Coronary artery (tissue), 2 donors: ENCODE measurements at places on chromosomes 1 and 21.

- no peak for DNase-seq
These were observed 10.7 kb upstream of the OR2B11 start for GRCh38 chr1:247468481-247469140.

GRCh38 chr1:54384918-54385726, 21.1 kb downstream of the SSBP3 start:
- DNase-seq = no peak

DNA sequence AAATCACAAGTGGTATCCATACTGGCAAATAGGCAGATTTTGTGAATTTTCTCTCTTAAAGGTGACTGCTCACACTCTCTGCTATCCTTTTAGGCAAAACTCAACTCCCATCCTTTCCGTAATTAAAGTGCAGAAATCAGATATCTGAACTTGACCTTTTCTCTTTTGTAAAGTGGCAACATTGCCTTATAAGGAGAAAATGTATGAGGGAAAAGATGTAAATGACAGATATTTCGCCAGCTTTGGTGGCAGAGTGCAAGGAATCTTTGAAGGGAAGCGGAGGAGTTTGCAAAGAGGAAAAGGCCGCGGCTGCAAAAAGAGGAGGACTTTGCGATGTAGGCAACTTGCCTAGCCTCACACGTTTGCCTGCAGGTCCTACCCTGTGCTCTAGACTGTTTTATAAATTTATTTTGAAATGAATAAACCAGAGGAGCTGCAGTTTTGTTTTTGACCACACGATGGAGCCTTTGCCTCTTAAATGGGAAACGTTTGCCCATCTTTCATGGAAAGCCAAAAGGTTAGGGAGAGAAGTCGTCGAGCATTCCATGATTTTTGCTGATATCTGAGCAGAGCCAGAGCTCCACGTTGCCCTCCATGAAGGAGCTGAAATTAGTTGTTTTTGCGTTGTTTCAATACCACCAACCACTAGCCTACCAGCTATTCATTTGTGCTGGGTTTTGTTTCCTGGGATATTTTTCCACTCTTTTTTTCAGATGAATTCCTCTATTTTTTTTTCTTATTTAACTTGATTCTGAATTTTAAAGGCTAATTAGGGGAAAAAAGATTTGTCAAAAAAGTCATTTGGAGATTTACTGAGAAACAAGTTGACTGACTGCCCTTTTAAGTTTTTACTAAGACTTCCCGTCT, 242.3 kb downstream of the LMX1A start:
- no peak for DNase-seq

DNA sequence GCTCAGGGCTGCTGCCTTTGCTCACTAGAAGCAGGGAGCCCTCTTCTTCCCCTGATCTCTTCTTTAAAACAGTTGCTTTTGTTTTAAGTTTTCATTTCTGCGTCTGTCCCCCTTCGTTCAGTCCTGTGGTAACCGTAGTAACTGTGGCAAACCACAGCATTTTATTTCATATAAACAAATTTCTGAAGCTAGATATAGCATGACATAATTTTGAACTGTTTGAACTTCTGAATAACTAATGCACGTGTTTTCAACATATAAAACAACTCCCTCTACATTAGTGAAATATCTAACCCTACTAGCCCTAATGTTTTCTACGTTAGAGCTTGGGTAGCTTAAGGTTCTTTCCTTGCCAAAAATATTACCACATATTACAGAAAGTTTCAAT, 104.6 kb downstream of the DISP1 start:
- no peak for DNase-seq

- DNase-seq = no peak
These were observed 42.5 kb upstream of the POFUT2 start for GRCh38 chr21:45330075-45330781.

- no peak for DNase-seq
These were observed 2.0 kb downstream of the HPCAL4 start for GRCh38 chr1:39689214-39689613.

GRCh38 chr1:48841966-48842365, 65.3 kb upstream of the BEND5 start:
- no peak for DNase-seq

DNA sequence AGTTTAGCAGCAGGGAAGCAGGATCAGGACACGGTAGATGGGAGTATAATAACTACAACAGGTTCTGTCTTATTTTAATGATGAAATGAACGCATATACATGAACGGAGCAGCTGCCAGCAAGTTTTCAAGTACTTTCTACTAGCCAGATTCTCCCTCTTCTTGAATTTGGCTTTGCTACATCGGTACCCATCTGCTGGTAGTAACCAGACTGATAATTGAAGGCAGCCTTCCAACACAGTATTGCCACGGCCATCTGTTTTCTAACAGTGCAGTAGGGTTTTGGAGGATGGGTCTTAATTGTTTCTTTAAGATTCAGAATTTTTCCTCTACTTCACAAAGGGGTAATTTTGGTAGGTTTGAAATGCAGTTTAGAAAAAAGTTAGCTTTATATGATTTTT, 33.4 kb downstream of the CENPF start:
- DNase-seq = no peak

DNA sequence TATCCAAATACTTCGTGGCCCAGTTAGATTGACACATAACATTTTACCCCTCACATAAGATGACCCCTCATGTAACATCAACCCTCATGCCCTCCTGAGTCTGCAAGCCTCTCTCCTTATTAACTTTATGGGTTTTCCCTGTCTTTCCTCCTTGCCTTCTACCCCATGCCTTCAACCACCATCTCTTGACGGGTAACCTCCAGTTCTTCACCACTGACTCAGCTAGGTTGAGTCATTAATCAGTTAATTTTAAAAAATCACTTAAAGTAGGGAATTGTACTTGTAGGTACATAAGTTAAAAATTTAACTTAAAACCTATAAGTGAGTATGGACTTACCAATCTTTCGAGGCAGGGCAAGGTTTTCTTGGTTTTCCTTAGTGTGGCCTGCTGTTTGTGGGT, 330.7 kb downstream of the CAMTA1 start:
- no peak for DNase-seq

DNA sequence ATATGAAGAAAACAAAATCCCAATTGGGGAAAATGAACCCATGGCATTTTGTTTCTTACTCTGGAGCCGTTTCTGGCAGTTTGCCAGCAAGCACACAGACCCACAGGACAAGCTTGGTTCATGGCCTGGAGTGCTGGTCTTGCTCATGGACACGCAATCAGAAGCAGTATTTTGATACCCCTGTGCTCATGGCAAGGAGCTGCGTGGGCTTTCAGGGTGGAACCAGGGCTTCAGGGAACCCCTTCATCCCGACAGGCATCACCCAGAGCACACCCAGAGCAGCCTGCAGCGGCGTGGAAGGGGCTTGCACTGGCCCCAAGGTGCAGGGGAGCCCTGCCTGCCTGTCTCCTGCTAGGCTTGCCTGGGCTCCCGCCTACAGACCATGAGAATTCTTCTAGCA, 45.4 kb upstream of the PCBP3 start:
- no peak for DNase-seq

- no peak for DNase-seq
These were observed 29.1 kb upstream of the ACTL8 start for GRCh38 chr1:17725811-17726582.

DNA sequence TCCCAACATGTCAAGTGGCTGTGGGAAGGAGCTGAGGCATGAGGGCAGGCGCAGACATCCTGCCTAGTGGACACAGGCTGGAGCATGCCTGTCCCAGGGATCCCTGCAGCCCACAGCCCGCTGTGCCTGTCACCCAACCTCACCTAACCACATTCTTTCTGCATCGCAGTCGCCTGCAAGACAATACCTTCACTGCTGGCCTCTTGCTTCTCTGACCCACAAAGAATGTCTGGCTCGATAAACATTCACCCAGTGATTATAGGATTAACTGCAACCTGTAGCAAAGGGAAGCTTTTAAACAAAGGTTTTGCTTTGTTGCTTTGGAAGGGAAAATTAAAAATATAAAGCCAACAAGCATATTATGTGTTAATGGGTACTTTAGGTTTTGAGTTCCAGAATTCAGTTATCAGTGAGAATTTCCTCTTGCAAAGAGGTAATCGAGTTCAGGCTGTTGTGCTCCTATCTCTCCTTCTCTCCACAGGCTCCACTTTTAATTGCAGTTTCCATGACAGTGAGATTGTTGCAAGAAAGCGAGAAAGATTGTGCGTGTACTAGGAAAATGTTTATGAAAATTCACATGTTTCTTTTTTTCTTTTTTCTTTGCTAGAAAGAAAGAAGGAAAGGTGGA, 40.0 kb upstream of the ZNF648 start:
- DNase-seq = no peak

DNA sequence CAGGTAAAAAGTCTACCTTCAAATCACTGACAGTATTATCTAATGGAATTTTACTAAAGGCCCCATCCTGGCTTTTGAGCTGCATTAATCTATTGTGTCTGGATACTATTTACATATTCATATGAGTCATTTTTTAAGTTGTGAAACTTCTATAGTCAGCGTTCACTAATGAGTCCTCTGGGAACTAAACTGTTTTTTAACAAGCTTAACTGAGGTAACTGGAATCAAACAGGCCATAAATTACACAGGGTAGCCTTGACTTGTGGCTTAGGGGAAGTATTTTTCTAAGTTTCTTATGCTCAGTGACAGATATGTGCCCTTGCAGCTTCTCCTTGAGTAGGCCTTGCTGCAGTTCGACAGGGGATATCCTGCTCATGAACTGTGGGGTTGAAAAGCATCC, 68.8 kb downstream of the JMJD4 start:
- no peak for DNase-seq

GRCh38 chr1:178150610-178151009, 56.7 kb downstream of the RASAL2 start:
- DNase-seq = no peak

DNA sequence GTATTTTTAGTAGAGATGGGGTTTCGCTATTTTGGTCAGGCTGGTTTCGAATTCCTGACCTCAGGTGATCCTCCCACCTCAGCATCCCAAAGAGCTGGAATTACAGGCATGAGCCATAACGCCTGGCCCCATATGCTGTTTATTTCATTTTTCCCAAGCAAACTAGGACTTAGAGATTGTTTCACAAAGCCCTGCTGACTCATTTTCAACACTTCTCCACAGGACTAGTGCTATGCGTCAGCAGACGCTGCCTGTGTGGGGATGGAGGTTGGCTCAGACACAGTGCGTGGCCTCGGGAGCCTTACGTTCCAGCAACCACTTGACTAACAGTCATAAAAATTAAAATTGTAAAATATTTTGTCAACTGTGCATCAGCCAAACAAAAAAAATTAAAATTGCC, 22.7 kb downstream of the PKNOX1 start:
- DNase-seq = no peak

DNA sequence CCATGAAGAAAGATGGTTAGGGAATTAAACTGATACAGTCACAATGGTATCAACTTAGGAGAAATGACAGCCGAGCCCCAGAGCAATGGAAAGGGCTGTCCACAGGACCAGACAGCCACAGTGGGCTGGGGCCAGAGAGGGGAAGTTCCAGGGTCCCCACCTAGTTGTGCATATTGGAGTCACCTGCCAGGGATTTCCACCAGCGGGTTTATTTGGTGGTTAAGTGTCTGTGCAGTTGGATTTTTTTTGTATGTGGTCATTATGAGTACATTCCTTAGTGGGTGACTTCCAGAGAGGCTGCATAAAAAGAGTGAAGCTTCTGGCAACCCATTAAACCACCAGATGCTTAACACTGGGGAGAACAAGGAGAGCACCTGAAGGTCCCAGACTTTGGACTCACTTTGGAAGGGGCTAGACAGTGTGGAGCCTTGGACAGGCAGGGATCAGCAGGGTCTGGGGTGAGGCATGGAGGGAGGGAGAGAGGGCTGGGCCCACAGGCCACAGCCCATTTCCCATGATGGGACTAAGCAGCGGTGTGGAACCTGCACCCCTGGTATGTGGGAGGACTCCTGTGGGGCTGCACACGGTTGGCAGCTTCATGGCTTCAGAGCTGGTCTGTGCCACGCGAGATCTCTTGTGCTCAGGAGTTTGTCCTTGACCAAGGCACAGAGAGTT, 7.8 kb upstream of the PTTG1IP start:
- DNase-seq = no peak

DNA sequence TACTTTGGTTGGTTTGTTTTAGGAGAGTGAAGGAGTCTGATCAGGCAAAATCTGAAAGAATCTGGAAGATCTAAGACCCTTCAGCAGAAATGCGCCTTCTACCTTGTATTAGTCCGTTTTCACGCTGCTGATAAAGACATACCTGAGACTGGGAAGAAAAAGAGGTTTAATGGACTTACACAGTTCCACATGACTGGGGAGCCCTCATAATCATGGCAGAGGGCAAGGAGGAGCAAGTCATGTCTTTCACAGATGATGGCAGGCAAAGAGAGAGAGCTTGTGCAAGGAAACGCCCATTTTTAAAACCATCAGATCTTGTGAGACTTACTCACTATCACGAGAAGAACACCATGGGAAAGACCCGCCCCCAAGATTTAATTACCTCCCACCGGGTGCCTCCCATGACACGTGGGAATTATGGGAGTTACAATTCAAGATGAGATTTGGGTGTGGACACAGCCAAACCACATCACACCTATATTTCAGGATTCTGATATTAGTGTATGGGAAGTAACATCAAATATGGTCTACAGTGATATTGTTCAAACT, 99.3 kb downstream of the GLUL start:
- no peak for DNase-seq

GRCh38 chr1:218369688-218370511, 24.8 kb downstream of the TGFB2 start:
- DNase-seq = no peak

DNA sequence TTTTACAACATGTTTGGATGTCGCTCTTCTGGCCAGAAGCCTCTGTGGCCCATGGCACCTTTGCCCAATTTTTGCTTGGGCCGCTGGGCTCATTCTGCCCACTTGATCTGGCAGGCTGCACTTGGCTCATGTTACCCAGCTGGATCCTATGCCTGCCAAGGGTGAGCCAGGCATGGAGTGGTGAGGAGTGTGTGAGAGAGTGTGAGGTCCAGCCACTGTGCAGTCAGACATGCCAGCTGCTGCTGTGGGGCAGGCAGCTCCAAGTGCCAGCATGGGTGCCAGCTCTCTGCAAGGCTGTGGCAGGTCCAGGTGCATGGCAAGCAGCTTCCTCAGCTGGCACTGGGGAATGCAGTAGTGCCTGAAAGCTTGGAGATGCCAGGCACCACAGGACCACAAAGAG, 71.0 kb downstream of the EBNA1BP2 start:
- no peak for DNase-seq

DNA sequence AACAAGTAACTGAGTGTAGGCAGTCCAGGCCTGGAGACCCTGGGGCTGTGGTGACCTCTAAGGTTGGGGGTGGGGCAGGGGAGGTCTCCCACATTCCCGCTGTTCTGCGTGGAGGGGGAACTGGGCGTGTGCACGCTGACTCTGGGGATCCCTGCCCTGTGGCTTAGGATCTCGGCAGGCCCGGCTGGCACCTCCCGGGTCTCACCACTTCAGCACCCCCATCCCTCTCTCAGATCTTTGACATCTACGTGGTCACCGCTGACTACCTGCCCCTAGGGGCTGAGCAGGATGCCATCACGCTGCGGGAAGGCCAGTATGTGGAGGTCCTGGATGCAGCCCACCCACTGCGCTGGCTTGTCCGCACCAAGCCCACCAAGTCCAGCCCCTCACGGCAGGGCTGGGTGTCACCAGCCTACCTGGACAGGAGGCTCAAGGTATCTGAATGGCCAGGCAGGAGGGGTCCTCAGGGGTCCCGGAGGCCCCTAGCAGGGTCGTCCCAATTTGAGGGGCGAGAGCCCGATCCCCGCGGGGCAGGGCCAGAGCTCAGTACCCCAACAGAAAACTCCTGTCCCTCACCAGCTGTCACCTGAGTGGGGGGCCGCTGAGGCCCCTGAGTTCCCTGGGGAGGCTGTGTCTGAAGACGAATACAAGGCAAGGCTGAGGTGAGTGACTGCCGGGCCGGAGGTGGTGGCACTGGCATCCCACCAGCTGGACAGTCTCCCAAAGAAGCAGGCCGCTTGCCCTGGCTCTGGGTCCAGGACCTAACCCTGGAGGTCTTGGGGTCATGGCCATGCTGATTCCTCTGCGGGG, 68.7 kb downstream of the TRIM11 start:
- DNase-seq = peak; percentile 56
